ENCODE measurements at places on chromosomes 3 and 15.

DNA sequence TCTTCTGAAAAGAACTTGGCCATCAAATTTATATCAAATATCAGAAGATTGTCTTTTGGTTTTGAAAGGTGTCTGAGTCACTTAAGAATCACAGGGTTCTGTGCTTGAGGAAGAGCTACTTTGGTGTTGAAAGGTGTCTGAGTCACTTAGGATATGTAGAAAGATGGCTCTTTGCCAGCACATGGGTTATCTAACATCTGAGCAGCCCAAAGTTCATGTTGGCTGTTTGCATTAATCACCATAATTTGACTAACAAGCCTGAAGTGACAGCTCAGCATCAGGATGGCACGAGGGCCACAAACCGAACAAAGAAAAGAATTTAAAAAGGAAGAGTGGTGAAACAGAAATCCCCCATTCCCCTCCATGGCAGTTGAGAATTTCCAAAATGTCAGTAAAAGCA, 190.5 kb upstream of the CMC1 start:
- H3K36me3 ChIP-seq = no peaks in the 10 kb centered on the region
- no peak for DNase-seq
- no peak overlapping the region for H3K4me3 ChIP-seq
- no peak overlapping the region for H3K27ac ChIP-seq
- no peaks in the 10 kb centered on the region for H3K27me3 ChIP-seq

GRCh38 chr3:122674339-122674738, 6.3 kb upstream of the PARP14 start:
- H3K27ac ChIP-seq = no peak overlapping the region
- DNase-seq = no peak
- H3K36me3 ChIP-seq = no peaks in the 10 kb centered on the region
- H3K4me1 ChIP-seq = peaks cover under 1% of the 10 kb centered on the region
- H3K27me3 ChIP-seq = no peaks in the 10 kb centered on the region

GRCh38 chr3:87358066-87358465, 81.7 kb upstream of the POU1F1 start:
- no peaks in the 10 kb centered on the region for H3K27me3 ChIP-seq
- no peak for DNase-seq
- H3K27ac ChIP-seq = no peak overlapping the region
- H3K36me3 ChIP-seq = no peaks in the 10 kb centered on the region
- no peaks in the 10 kb centered on the region for H3K4me1 ChIP-seq

GRCh38 chr3:191393146-191393545, 62.8 kb upstream of the UTS2B start:
- no peak overlapping the region for H3K27ac ChIP-seq
- DNase-seq = no peak
- no peak overlapping the region for H3K4me3 ChIP-seq
- H3K27me3 ChIP-seq = no peaks in the 10 kb centered on the region
- peaks cover 32% of the 10 kb centered on the region for H3K36me3 ChIP-seq

- H3K36me3 ChIP-seq = no peaks in the 10 kb centered on the region
- H3K4me3 ChIP-seq = no peak overlapping the region
- no peak overlapping the region for H3K27ac ChIP-seq
- H3K4me1 ChIP-seq = peaks cover 2% of the 10 kb centered on the region
- no peaks in the 10 kb centered on the region for H3K27me3 ChIP-seq
Observed at GRCh38 chr15:93158097-93158900, 69.3 kb upstream of the RGMA start.

- peaks cover 44% of the 10 kb centered on the region for H3K36me3 ChIP-seq
- no peaks in the 10 kb centered on the region for H3K27me3 ChIP-seq
- H3K27ac ChIP-seq = no peak overlapping the region
- DNase-seq = no peak
- H3K4me3 ChIP-seq = no peak overlapping the region
- peaks cover 21% of the 10 kb centered on the region for H3K4me1 ChIP-seq
Observed at GRCh38 chr3:52606373-52607085, 70.1 kb downstream of the UQCC5 start.

GRCh38 chr3:169663951-169664820, 674 bp upstream of the MECOM start:
- H3K27ac ChIP-seq = peak overlapping the region; percentile 80
- H3K27me3 ChIP-seq = no peaks in the 10 kb centered on the region
- DNase-seq = no peak
- H3K4me3 ChIP-seq = peak overlapping the region; percentile 61
- H3K4me1 ChIP-seq = peaks cover 35% of the 10 kb centered on the region
- no peaks in the 10 kb centered on the region for H3K36me3 ChIP-seq

DNA sequence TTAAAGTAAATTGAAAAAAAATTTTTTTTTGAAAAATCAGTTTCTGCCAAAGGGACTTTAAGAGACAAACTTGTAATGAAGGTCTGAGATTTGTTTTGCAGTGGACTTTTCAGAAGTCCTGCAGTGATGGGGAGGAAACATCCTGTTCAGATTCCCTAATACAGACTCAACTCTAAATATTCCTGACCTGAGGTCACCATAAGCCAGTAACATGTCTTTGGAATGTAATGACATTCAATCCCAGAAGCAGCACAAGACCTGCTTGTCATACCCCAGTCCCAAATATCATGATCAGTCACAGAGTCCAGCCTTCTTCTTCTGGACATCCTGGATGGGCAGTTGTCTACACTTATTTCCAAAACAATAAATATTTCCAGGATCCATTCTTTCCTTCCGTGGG, 53.6 kb downstream of the TMEM39A start:
- DNase-seq = no peak
- no peak overlapping the region for H3K27ac ChIP-seq
- no peaks in the 10 kb centered on the region for H3K36me3 ChIP-seq
- no peaks in the 10 kb centered on the region for H3K27me3 ChIP-seq
- no peaks in the 10 kb centered on the region for H3K4me1 ChIP-seq

- no peaks in the 10 kb centered on the region for H3K36me3 ChIP-seq
- no peak for DNase-seq
- H3K4me1 ChIP-seq = peaks cover 13% of the 10 kb centered on the region
- H3K4me3 ChIP-seq = no peak overlapping the region
- no peak overlapping the region for H3K27ac ChIP-seq
Observed at GRCh38 chr3:55524565-55525244, 37.6 kb upstream of the WNT5A start.

GRCh38 chr3:114632757-114633424, 339.1 kb downstream of the TIGIT start:
- no peaks in the 10 kb centered on the region for H3K36me3 ChIP-seq
- no peak overlapping the region for H3K27ac ChIP-seq
- peaks cover 5% of the 10 kb centered on the region for H3K4me1 ChIP-seq

DNA sequence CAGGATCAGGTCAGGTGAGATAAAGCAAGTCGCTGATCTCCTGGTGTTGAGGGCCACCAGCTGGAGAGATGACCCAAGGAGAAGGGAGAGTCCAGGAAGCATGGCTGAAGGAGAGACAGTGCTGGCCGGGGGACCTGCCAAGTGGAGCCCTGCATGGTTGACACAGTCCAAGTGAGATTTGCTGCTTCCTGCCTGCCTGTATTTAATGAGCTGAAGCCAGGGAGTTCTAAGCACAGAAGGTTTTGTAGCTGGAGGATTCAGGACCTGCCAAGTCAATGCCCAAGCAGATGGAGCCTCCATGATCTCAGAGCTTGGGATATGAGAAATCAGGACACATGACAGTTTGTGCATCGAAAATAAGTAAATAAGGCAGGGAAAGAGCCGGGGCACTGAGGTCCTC, 125.6 kb downstream of the SRGAP3 start:
- no peak overlapping the region for H3K4me3 ChIP-seq
- no peak overlapping the region for H3K27ac ChIP-seq
- no peaks in the 10 kb centered on the region for H3K27me3 ChIP-seq
- no peak for DNase-seq

- no peak overlapping the region for H3K4me3 ChIP-seq
- peaks cover 25% of the 10 kb centered on the region for H3K4me1 ChIP-seq
- no peak overlapping the region for H3K27ac ChIP-seq
- peaks cover 45% of the 10 kb centered on the region for H3K36me3 ChIP-seq
Observed at GRCh38 chr3:156694536-156694935, 20.1 kb downstream of the TIPARP start.

GRCh38 chr3:150912501-150912900, 7.3 kb upstream of the MINDY4B start:
- H3K4me3 ChIP-seq = no peak overlapping the region
- H3K27ac ChIP-seq = no peak overlapping the region
- no peaks in the 10 kb centered on the region for H3K36me3 ChIP-seq
- H3K4me1 ChIP-seq = no peaks in the 10 kb centered on the region
- no peaks in the 10 kb centered on the region for H3K27me3 ChIP-seq

- H3K27ac ChIP-seq = no peak overlapping the region
- H3K4me1 ChIP-seq = no peaks in the 10 kb centered on the region
- H3K27me3 ChIP-seq = no peaks in the 10 kb centered on the region
- H3K4me3 ChIP-seq = no peak overlapping the region
Observed at GRCh38 chr3:114081037-114081436, 24.5 kb downstream of the QTRT2 start.

GRCh38 chr3:140199743-140200142, 264.8 kb downstream of the CLSTN2 start:
- no peak overlapping the region for H3K4me3 ChIP-seq
- DNase-seq = no peak
- H3K27ac ChIP-seq = no peak overlapping the region
- no peaks in the 10 kb centered on the region for H3K27me3 ChIP-seq
- no peaks in the 10 kb centered on the region for H3K36me3 ChIP-seq

GRCh38 chr3:159174715-159175692, 373.1 kb downstream of the MFSD1 start:
- no peaks in the 10 kb centered on the region for H3K4me1 ChIP-seq
- H3K27ac ChIP-seq = no peak overlapping the region
- no peak for DNase-seq
- H3K27me3 ChIP-seq = no peaks in the 10 kb centered on the region
- no peaks in the 10 kb centered on the region for H3K36me3 ChIP-seq

GRCh38 chr3:71585887-71586809, 2.6 kb upstream of the FOXP1 start:
- no peaks in the 10 kb centered on the region for H3K36me3 ChIP-seq
- no peak overlapping the region for H3K4me3 ChIP-seq
- H3K27me3 ChIP-seq = no peaks in the 10 kb centered on the region
- peaks cover 15% of the 10 kb centered on the region for H3K4me1 ChIP-seq
- no peak for DNase-seq

DNA sequence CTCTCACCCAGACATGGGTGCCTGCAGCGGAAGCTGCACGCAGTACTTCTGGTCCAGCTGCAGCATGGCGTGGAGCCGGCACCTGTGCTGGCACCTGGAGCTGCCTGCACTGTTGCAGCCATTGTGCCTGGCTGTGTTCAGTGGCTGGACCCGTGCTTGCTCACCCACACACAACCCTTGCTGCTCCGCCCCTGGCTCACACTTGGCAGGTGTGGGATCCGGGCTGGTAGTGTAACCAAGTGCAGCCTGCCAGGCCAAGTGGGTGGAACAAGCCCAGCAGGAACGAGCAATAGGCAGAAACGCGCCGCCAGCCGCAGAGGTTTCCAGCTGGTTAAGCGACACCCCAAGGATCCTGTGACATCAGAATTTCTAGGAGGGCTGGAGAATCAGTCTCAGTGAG, 11.2 kb upstream of the SCAPER start:
- H3K36me3 ChIP-seq = no peaks in the 10 kb centered on the region
- no peaks in the 10 kb centered on the region for H3K27me3 ChIP-seq
- DNase-seq = no peak

DNA sequence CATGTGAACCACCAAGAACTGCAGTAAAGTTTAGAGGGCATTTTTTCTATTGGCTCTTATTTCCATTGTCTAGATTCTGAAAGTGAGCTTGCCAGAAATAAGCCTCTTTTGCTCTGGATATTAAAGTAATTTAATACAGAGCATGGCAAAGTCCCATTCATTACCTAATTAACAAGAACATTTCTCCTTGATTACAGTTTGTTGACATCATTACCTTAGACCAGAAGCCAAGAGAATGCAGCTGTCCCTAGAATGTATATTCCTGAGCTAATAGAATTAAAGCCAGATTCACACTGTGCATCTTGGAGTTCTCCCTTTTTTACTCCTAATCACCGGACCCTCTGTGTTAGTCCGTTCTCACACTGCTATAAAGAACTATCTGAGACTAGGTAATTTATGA, 46.4 kb upstream of the TM4SF4 start:
- no peak for DNase-seq
- no peak overlapping the region for H3K27ac ChIP-seq
- no peaks in the 10 kb centered on the region for H3K36me3 ChIP-seq
- no peak overlapping the region for H3K4me3 ChIP-seq

DNA sequence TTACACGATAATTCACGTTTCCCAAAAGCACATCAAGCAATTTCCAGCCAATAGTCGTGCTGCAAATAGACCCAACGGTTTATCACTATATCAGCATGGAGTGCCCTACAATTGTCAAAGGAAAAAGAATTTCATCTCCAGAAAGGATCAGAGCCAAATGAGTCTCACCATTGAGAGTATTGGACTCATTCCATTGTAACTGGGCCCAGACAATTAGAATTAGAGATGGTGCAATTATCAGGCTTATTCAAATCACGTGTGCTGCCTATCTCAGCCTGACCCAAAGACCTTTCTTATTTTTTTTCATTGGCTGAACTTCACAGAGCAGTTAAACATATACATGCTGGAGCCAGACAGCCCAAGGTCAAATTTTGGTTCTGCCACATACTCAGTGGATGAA, 87.0 kb upstream of the LRTM1 start:
- no peak for DNase-seq
- no peaks in the 10 kb centered on the region for H3K4me1 ChIP-seq
- no peaks in the 10 kb centered on the region for H3K36me3 ChIP-seq
- H3K27ac ChIP-seq = no peak overlapping the region
- no peak overlapping the region for H3K4me3 ChIP-seq

GRCh38 chr15:43008150-43008549, 87.6 kb upstream of the TTBK2 start:
- DNase-seq = no peak
- H3K36me3 ChIP-seq = no peaks in the 10 kb centered on the region
- H3K27ac ChIP-seq = no peak overlapping the region
- no peaks in the 10 kb centered on the region for H3K27me3 ChIP-seq

- peaks cover 94% of the 10 kb centered on the region for H3K36me3 ChIP-seq
- no peak overlapping the region for H3K4me3 ChIP-seq
- no peaks in the 10 kb centered on the region for H3K27me3 ChIP-seq
Observed at GRCh38 chr3:9686050-9686550, 17.5 kb upstream of the CPNE9 start.

DNA sequence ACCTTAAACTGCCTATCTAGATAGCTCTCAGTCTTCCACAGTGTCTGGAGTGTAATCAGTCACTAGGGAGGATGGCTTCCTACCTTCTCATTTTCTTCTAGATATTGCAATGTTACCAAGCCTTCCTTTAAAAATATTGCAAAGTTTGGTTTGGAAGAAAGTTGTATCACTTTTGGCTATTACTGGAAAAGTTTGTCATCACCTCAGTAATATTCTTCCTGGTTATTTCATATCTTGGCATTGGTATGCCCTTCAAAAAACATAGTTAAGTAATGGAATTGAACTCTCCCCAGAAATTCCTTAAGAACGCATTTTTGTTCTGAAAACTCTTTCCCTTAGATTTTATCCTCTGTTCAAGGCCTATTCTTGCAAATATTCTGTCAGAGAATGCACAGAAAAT, 179.3 kb upstream of the MME start:
- H3K4me1 ChIP-seq = peaks cover 10% of the 10 kb centered on the region
- H3K27ac ChIP-seq = no peak overlapping the region
- no peak for DNase-seq
- H3K4me3 ChIP-seq = no peak overlapping the region
- H3K36me3 ChIP-seq = no peaks in the 10 kb centered on the region

DNA sequence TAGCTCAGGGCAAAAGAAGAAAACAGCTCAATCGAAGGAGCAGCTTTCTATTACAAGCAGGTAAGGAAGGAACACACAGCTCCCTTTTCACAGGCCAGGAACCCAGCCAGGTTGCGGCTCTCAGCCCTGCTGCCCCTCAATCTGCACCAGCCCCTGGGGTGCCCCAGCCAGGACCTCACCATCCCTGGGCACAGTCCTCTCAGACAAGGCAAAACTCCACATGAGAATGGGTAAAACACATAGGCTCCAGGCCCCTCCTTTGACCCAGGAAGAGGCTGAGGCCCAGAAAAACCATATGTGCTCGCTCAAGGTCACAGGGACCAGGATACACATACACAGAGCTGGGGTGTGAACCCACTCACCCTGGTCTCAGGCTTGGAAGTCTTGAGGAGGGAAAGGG, 178.7 kb upstream of the TLE3 start:
- no peaks in the 10 kb centered on the region for H3K27me3 ChIP-seq
- H3K4me1 ChIP-seq = peaks cover 9% of the 10 kb centered on the region
- no peak overlapping the region for H3K4me3 ChIP-seq
- no peaks in the 10 kb centered on the region for H3K36me3 ChIP-seq

All from vagina (tissue), 2 donors.